Caco-2 (cell line): ENCODE measurements at places on chromosomes 7 and 10.

GRCh38 chr10:124354411-124355382 lies 64.0 kb downstream of the OAT start:
- peak; percentile 82 for DNase-seq

DNA sequence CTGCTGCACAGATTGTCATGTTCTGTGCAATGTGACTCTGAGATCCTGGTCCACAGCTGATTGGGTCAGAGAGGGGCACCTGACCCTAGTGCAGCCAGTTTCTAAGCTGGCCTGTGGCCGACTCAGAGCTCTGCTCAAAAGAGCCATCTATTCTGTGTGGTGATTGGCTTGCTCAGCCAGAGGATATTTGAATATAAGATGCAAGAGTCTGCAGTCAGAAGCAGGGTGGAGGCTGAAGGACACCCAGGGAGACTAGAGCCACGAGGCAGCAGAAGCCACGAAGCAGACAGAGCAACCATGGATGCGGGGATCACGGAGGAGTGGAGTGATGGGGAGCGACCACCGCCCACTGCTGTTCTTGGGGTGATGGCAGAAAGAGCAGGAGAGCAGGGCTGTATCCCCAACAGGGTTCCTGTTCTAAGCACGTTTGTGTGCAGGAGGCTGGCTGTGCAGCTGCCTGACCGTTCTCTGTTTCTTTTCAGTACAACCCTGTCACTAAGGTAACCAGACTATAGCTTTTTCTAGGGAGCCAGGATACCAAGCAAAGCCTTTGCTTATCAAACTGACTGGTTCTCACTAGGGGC lies 19.5 kb upstream of the RHEB start:
- DNase-seq = peak; percentile 53

DNA sequence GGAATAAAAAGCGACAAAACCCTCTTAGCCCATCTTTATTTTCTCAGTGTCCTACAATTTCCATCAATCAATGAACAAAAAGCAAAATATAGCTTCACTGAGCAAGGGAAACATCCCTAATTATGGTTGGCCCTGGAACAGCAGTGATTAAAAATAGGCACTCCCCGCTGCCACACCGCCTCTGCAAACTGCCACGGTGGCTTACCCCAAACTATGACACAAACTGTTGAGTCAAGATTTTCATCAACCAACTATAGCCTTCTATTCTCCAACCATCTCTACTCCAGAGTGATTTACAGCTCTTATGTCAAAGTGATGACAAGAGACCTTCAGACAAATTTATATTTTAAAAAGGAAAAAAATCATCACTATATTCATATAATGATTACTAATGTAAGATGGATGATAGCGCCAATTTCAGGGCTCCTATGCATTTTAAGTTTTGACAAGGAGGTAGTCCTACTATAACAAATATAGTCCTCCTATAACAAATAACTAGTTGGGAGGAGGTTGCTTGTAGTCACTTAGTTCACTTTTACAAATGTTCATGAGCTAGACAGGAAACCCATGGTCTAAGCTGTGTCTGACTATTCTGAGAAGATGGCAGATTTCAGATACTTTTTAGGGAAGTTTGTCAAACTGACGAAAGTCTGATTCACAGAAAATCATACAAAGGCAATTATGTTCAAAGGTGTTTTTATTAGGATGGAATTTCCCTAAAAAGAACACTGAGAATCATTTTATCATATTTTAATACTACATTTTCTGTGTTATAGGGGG lies 26.3 kb downstream of the DENND11 start:
- no peak for DNase-seq

DNA sequence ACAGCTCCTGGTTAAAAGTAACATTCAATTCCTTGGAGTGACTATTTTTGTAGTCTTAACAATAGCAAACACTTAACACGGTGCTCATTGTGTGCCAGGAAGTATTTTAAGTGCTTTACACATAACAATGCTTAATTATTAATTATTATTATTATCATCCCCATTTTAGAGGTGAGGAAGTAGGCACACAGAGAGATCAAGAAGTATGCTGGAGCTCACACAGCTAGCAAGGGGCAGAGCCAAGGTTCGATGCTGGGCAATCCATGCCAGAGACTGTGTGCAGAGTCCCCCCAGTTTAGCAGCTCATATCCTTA lies 48.2 kb upstream of the SMNDC1 start:
- no peak for DNase-seq

- no peak for DNase-seq
Measured at GRCh38 chr7:118214833-118215182, 9.7 kb upstream of the ANKRD7 start.

- DNase-seq = no peak
Measured at GRCh38 chr7:131882321-131882720, 325.9 kb upstream of the PODXL start.

DNA sequence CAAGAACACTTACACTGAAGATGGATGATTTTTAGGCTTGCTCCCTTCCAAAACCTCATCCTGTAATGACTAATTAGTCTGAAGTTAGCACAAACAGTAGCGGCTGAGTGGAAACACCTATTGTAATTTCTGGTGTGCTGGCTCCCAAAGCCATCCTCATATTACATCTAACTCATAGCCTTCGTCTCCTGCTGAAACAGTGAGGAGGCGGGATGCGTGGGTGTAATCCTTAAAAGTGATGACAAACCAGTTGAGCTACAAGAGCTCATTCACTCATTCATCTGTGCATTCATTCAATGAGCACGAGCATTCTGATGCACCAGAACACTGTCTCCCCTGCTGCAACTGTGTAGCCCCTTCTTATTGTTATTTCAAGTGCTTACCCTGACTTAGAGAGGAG lies 235.3 kb downstream of the CALN1 start:
- no peak for DNase-seq

GRCh38 chr10:90222372-90222771 lies 521.0 kb downstream of the KIF20B start:
- DNase-seq = no peak

DNA sequence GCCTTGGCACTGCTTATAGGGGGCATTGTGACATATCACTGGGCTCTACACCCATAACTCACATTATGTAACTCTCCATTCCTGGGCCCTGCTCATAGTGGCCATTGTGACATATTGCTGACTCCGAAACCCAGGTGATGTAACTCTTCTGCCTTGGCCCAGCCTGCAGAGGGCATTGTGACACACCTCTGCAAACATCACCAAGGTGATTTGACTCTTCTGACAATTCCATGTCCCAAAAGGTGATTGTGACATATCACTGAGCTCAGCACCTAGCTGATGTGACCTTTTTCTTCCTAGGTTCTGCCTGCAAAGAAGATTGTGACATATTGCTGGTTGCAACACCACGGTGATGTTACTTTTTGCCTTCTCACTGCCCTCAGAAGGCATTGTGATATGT lies 36.5 kb upstream of the ZNF680 start:
- no peak for DNase-seq

- DNase-seq = no peak
Measured at GRCh38 chr7:27194686-27195379, 5.1 kb downstream of the HOXA13 start.

- DNase-seq = no peak
Measured at GRCh38 chr10:104049504-104050250, 36.0 kb downstream of the COL17A1 start.

DNA sequence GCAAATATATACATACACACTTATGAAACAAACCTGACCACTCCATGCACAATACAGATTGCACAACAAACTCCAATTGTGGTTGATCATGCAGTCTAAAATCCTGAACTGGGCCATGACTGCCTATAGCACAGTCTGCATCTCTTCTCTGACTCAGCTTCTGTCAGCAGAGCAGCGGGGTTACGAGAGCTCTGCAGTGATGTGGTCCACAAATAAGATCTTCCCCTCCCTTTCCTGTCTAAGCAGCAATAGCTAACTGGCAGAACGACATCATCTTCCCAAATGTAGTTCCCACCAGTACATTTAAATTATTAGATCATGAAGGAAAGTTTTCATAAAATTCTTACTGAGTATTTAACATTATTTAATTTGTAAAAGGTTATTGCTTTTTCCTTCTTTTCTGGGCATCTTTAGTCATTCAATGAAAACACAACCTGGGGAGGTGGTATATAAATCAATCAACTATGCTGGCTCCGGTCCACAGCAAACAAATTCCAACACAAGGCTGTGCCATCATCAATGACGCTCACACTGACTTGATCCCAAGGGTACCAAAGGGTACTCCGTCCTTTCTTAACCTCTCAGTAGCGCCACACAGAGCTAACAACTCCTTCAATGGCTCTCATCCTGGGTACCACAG lies 17.1 kb downstream of the ARHGAP21 start:
- DNase-seq = no peak

DNA sequence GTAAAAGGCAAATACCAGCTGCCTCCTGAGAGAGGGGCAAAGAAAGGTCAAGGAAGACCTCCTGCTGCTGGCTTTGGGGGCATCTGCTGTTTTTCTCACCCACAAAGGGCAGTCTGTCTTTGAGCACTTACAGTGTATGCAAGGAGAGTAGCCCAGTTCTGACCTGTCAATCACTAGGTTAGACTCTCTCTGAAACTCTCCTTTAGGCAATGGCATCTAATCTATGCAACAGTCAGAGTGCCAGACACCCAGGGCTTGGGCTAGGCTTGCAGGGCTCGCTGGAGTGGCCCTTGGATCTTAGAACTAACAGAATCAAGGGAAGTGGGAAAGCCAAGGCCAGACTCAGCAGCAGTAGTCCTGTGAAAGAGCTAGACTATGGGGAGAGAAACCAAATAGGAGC lies 522.9 kb downstream of the NRG3 start:
- DNase-seq = no peak

DNA sequence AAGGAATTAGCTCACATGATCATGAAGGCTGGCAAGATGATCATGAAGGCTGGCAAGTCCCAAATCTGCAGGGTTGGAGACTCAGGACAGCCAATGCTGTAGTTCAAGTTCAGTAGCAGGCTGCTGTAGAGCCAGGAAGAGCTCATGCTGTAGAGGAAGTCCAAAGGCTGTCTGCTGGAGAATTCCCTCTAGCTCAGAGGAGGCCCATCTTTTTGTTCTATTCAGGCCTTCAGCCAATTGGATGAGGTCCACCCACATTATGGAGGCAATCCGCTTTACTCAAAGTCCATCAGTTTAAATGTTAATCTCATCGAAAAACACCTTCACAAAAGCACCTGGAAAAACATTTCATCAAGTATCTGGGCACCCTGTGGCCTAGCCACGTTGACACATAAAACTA lies 24.8 kb upstream of the FAM171A1 start:
- no peak for DNase-seq
